ENCODE measurements at places on chromosomes 11 and 22.

- no peak for DNase-seq
Measured at GRCh38 chr11:13216019-13216710, 61.4 kb upstream of the BMAL1 start.

DNA sequence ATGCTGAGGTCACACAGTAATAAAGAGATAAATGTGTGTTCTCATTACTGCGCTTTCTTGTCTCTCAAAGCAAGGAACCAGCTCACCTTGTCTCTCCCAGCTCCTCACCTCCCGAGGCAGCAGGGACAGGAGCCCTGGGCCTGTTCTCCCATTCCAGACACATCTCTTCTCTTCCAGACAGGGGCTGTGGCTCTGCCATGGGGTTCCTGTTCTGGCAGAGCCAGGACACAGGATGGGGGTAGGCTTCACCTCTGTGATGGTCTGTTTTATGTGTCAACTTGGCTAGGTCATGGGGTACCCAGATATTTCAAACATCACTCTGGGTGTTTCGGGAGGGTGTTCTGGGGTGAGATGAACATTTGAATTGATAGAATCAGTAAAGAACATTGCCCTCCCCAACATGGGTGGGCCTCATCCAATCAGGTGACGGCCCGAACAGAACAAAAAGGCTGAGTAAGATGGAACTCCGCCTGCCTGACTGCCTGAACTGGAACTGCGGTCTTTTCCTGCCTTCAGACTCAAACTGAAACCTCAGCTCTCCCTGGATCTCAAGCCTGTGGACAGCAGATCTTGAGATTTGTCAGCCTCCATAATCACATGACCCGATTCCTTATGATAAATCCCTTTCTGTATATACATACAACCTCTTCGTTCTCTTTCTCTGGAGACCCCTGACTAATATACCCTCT lies 2.0 kb upstream of the VSIG10L2 start:
- no peak for DNase-seq

DNA sequence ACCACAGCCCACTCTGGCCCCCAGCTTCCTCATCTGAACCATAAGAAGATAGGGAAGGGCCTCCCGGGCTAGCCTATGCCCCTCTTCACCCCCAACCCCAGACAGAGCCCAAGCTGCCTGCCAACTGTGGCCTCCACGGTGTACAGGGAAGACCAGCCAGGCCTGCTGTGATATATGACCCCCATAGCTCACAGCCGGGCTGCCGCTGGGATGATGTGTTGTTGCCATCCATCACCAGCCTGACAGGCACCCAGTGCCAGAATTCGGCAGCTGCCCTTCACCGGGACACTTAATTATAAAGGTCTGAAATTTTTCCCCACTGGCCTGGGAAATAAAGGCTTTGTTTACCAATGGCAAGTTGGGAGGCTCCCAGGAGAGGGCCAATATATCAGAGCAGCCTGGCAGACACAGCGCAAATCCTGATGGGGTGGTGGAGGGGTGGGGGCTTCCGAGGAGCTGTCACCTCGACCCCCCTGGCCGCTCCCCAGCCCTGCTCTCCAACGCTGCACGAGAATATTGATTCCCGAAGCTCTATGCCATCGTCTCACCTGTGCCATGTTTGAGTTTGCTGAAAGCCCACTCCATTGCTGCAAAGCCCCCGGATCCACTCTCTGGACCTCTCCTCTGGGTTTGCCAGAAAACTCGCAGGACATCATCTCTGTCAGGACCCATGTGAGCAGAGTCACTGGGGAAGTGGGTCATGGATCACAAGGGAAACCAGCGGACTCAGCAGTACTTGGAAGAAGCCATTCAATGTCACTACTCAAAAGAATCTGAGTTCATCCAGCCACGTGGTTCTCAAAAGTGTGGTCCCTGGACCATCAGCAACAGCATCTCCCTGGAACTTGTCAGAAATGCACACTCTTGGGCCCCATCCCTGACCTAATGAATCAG lies 296.9 kb downstream of the MN1 start:
- no peak for DNase-seq

DNA sequence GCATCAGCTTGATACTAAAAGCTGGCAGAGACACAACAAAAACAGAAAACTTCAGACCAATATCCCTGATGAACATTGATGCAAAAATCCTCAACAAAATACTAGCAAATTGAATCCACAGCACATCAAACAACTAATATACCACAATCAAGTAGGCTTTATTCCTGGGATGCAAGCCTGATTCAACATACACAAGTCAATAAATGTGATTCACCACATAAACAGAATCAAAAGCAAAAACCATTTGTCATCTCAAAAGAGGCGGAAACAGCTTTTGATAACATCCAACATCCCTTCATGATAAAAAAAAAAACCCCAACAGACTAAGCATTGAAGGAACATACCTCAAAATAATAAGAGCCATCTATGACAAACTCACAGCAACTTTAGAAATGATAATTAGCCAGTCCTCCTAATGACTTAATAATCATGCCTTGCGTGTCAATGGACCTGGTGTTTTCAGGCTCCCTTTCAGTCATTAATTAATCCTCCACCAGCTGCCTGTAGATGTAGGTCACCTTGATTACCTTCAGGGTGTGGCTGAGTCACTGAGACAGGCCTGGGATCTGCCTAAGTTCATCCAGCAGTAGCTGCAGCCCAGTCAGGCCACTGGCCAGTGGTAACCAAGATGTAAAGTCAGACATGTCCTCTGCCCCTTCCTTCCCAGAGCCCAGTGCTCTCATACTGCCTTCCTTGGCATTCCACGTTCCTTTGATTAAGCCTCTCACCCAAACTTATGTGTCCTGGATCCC lies 109.8 kb downstream of the EHF start:
- DNase-seq, result no peak

GRCh38 chr11:134289789-134290188 lies 13.6 kb downstream of the GLB1L3 start:
- DNase-seq, result no peak

- DNase-seq, result no peak
Measured at GRCh38 chr11:74468936-74469335, 1.6 kb upstream of the KCNE3 start.

DNA sequence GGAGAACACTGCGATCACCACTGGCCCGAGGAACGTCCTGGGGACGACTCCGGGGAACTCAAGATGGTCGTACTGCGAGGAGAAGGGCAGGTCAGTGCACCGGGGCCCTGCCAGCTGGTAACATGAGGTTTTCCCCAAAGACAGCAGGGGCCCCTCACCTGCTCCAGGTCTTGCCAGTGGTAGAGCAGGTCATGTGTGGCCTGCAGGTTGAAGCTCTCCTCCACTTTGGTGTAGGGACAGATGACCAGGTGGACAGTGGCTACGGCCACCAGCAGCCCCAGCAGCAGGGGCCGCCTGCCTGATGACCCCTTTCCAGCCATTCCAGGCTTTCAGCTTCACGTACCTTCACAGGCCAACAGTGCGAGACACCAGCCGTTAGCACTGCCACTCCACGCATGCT lies 4.8 kb downstream of the ALG12 start:
- DNase-seq, result no peak

- no peak for DNase-seq
Measured at GRCh38 chr11:12560861-12561260, 113.4 kb upstream of the TEAD1 start.

- DNase-seq, result no peak
Measured at GRCh38 chr11:94933223-94934130, 39.9 kb downstream of the CWC15 start.

GRCh38 chr11:40315122-40315521 lies 1144.3 kb downstream of the LRRC4C start:
- no peak for DNase-seq

DNA sequence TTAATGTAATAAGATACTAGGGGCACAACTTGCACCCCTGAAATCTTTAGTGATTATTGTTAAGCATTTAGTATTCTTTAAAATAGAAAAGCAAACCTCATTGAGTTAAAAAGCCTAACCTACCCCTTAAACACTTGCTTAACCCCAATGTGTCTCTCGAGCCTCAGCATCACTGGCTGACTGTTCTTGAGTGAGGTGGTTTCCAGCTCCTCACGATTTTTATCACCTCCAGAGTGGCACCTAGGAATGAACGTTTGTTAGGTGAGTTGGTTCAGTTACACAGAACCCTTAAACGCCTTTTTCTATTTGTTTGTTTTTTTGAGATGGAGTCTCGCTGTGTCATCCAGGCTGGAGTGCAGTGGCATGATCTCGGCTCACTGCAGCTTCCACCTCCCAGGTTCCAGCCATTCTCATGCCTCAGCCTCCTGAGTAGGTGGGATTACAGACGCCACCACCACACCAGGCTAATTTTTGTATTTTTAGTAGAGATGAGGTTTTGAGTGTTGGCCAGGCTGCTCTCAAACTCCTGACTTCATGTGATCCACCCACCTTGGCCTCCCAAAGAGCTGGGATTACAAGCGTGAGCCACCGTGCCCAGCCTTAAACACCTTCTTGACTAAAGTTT lies 13.7 kb downstream of the YWHAH start:
- DNase-seq, result no peak

DNA sequence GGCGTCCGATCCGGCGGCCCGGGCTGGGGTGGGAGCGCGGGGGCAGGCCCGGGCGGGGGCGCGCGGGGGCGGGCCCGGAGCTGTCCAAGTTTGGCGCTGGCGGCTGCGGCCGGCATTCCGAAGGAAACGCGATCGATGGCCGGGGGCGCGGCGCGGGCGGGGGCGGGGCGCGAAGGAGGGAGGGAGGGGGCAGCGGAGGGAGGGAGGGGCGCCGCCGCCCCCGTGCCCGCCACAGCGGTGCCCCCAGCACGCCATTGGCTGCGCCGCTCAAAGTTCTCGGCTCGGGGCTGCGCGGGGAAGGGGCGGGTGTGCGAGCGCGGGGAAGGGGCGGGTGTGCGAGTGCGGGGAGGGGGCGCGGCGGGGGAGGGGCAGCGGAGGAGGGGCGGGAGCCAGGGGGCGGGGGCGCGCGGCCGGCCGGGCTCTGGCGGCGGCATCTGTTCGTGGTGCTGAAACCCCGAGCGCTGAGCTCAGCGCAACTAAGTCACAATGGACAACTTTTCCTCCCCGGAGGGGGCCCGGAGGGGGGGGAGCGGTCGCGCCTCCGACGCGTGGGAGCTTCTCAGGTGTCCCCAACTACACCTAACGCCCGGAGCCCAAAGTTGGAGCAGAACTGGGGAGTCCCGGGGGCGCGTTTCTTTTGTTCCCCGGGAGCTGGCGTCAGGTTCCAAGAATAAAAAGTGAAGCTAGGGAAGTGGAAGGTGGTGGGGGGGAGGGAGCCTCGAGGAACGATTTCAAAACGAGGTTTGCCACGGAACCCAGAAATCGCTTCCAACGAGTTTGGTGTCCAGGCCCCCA lies 2.2 kb downstream of the PHF21B start:
- DNase-seq, result no peak

DNA sequence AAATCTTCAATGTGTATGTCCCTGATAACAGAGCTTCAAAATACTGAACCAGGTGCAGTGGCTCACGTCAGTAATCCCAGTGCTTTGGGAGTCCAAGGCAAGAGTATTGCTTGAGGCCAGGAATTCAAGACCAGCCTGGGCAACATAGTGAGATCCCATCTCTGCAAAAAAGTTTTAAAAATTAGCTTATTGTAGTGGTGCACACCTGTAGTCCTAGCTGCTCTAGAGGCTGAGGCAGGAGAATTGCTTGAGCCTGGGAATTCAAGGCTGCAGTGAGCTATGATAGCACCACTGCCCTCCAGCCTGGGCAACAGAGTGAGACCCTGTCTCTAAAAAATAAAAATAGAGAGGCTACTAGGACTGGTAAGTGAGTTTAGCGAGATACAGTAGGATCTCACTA lies 84.0 kb downstream of the PACS1 start:
- no peak for DNase-seq

DNA sequence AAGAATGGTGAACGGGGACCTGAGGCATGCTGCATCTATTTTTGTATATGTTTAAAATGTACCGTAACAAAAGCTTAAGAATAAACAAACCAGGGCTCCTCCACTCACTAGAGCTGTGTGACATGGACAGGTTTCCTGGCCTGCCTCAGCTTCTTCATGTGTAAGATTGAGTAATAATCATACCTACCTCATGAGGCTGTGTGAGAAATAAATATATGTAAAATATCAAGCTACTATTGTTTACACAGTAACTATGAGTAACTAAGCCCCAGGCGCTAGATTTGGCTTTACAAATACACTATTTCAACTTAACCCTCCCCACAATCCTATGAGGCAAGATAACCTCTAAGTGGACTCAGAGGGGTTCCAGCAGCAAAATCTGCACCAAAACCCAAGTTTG lies 66.4 kb downstream of the SMCO4 start:
- no peak for DNase-seq

DNA sequence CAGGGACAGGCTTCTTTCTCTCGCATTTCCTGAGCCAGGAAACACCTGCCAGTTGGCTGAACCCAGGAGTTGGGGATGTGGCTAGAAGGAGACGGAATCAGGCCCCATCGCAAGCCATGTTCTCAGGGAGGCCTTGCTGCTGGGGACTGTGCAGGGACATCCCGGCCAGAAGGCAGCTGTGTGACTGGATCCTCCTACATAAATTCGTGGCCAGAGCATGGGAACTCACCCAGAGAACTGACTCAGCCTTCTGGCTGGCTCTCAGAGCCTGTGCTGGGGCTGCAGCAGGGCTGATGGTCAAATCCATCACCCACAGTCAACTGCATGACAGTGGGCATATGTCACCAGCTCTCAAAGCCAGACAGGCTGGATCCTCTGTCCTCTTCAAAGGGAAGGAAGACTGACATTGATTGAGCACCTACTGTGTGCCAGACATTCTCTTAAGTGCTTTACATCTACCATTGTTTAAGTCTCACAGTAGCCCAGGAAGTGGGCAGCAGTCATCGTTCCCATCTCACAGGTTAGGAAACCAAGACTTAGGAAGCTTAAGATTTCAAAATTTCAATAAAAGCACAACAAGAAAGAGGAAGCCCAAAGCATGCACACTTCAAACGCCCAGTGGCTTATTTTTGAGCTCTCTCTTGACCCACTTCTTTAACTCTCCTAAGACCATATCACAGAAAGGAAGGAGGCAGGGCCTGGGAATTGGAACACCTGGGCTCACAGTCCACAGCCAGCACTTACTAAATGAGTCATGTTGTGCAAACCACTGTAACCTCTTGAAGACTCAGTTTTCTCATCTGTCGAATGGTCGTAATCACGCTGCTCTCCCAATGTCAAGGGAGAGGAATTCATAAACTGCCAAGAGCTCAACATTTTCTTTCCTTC lies 30.9 kb upstream of the CACNG2 start:
- no peak for DNase-seq

DNA sequence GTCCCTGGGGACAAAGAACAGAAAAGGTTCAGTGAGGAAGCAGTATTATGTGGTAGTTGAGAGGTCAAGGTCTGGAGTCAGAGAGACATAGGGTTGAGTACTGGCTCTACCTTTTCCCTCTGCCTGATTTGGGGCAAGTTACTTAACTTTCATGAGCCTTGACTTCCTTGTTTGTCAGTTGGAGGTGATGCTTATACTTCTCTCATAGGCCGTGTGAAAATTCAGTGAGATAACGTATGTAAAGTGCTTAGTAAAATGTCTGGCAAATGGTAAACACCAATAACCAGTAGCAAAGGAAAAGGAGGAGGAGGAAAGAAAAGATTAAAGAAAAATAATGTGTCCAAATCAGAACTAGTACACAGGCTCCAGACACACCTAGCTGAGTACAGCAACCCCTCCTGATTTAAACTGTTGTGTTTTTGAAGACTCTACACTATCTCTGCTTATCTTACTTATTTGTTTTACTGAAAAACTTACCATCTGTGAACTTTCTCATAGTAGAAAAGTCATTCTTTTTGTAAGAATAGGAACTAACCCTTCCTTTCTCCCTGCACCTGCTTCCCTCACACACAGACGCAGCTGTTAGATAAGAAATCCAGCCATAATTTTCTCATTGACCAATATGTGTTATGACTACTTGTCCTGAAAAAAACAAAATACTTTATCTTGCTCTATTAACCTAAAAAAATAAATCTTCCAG lies 126.9 kb downstream of the CD44 start:
- DNase-seq, result no peak

GRCh38 chr11:46391578-46392420 lies at the start of gene CHRM4:
CHRM4 (minus strand) TSS chr11:46391776; CDS start chr11:46386557, 5,219 bp downstream.
- DNase-seq, result no peak
